NCI-H510A (cell line): ENCODE measurements at places on chromosomes 3 and 15.

DNA sequence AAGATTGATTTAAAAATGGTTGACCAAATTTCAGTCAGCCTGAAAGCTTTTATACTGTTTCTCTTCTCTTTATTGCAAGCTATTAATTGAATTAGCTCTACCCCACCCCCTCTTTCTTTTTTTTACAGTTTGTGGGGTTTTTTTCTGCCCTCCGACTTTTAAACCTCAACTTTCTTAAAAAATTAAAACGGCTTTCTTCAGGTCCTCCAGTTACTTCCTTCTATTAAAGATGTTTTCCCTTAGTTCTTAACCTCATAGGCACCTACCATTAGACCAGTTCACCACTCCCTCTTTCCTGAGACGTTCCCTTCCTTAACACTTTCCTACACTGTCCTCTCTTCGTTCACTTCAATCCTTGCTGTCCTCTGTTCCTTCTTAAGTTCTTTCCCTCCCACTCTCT lies 52.4 kb downstream of the ATP8B4 start:
- no peak for DNase-seq

GRCh38 chr3:138338244-138338643 lies 8.6 kb upstream of the NME9 start:
- no peak for DNase-seq

- DNase-seq = no peak
Observed at GRCh38 chr3:42803414-42804105, 730 bp downstream of the HIGD1A start.

- DNase-seq = no peak
Observed at GRCh38 chr15:77039848-77040247, 31.1 kb downstream of the TSPAN3 start.

DNA sequence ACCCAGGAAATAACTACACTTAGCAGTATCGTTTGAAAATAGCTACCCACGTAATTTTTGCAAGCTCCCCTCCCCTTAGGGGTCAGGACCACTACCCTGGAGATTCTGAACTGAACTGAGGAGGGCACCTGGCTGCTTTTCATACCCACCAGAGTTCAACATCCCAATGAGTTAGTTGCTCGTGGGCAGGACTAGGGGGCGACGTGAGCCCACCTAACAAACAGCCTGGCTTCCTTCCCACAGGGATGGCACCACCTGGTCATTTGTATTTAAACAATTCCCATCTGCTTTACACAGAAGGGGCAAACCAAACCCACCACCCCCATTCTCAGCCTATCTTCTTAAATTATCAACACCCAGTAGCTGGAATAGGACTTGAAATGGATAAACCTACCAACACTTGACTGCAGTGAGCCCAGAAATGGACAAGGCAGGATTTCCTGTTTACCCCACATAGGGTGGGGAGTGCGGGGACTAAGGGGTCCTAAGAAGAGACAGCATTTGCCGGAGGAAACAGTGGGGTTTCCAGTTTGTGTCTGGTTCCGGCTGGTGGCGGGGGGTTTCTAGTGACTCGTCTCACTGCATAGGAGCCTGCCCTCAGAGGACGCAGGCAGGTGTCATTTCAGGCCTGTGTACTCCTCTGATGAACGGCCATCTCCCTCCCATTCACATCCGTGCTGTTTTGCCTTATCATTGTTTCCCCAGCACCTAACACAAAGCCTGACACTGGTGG lies 11.6 kb upstream of the VGLL4 start:
- no peak for DNase-seq

GRCh38 chr15:70088887-70089691 lies 8.6 kb downstream of the TLE3 start:
- DNase-seq = peak; percentile 35
